ENCODE measurements at places on chromosomes 6 and 20.

DNA sequence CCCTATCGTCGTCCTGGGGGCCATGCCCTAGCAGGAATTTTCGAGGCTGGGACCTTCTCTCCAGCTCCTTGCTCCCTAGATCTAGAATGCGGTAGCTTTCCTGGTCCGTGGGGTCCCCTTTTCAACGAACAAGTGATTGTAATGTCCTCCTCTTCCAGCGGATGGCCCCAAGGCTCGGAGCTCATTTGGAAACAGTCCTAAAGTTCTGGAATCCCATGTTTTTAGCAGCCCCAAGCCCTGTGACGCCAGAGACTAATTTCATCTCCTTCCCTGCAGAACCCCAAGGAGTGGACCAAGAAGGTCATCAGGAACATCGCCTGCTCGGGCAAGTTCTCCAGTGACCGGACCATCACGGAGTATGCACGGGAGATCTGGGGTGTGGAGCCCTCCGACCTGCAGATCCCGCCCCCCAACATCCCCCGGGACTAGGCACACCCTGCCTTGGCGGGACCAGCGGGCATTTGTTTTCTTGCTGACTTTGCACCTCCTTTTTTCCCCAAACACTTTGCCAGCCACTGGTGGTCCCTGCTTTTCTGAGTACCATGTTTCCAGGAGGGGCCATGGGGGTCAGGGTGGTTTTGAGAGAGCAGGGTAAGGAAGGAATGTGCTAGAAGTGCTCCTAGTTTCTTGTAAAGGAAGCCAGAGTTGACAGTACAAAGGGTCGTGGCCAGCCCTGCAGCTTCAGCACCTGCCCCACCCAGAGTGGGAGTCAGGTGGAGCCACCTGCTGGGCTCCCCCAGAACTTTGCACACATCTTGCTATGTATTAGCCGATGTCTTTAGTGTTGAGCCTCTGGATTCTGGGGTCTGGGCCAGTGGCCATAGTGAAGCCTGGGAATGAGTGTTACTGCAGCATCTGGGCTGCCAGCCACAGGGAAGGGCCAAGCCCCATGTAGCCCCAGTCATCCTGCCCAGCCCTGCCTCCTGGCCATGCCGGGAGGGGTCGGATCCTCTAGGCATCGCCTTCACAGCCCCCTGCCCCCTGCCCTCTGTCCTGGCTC lies 48.5 kb downstream of the PYGB start:
- H3K4me3 ChIP-seq, result no peak overlapping the region
- peaks cover 70% of the 10 kb centered on the region for H3K36me3 ChIP-seq
- H3K27ac ChIP-seq, result peak overlapping the region; percentile 81
- no peaks in the 10 kb centered on the region for H3K4me1 ChIP-seq
- no peak for DNase-seq

GRCh38 chr20:53941680-53942471 lies 128.5 kb downstream of the BCAS1 start:
- H3K27ac ChIP-seq, result peak overlapping the region; percentile 80
- H3K4me1 ChIP-seq, result peaks cover 21% of the 10 kb centered on the region
- H3K4me3 ChIP-seq, result no peak overlapping the region
- H3K36me3 ChIP-seq, result no peaks in the 10 kb centered on the region

- H3K36me3 ChIP-seq, result no peaks in the 10 kb centered on the region
- no peak overlapping the region for H3K4me3 ChIP-seq
- no peak for DNase-seq
- H3K27me3 ChIP-seq, result no peaks in the 10 kb centered on the region
- no peaks in the 10 kb centered on the region for H3K4me1 ChIP-seq
Measured at GRCh38 chr6:81086991-81087390, 665.5 kb downstream of the TENT5A start.

GRCh38 chr20:12414446-12415274 lies 497.0 kb downstream of the BTBD3 start:
- no peak for DNase-seq
- no peak overlapping the region for H3K27ac ChIP-seq
- no peaks in the 10 kb centered on the region for H3K27me3 ChIP-seq
- no peaks in the 10 kb centered on the region for H3K4me1 ChIP-seq
- no peak overlapping the region for H3K4me3 ChIP-seq

DNA sequence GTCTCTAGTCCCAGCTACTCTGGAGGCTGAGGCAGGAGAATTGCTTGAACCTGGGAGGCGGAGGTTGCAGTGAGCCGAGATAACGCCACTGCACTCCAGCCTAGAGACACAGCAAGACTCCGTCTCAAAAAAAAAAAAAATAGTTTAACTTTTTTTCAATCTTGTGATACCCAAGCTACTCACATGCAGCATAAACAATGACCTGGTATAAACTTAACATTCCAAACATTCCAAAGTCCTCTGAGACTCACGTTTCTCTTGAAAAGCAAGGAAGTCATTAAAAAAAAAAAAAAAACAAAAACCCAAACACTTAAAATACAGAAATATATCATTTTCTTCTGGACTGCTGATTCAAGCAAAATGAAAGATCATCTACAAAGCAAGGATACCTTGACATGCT lies 14.3 kb downstream of the CRNKL1 start:
- no peaks in the 10 kb centered on the region for H3K4me1 ChIP-seq
- no peak for DNase-seq
- H3K27me3 ChIP-seq, result no peaks in the 10 kb centered on the region
- no peak overlapping the region for H3K27ac ChIP-seq
- no peak overlapping the region for H3K4me3 ChIP-seq

DNA sequence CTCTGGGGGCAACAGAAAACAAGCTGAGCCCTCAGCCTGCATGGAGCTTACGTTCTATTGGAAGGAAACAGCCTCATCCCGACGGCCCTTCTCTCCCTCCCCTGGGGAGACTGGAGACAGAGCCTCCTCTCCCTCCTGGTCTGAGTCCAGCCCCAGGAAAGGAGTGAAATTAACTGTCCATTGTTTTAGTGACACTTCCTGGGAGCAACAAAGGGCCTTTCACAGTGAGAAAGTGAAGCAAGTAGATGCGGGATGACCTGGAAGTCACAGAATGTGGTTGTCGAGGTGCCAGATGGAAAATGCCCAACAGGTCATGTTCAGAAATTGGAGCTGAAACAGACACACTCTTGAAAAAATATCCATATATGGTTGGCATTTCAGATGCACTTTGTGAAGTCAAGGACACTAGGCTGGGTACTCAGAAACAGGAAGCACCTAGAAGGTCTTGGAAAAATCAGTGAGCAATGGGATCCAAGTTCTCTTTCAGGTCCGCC lies 77.8 kb downstream of the TFAP2C start:
- H3K27ac ChIP-seq, result no peak overlapping the region
- H3K36me3 ChIP-seq, result no peaks in the 10 kb centered on the region
- H3K4me1 ChIP-seq, result no peaks in the 10 kb centered on the region
- no peak for DNase-seq
- no peak overlapping the region for H3K4me3 ChIP-seq
- no peaks in the 10 kb centered on the region for H3K27me3 ChIP-seq

- peak overlapping the region; percentile 98 for H3K27ac ChIP-seq
- DNase-seq, result no peak
- H3K4me3 ChIP-seq, result peak overlapping the region; percentile 74
- H3K4me1 ChIP-seq, result peaks cover 72% of the 10 kb centered on the region
- no peaks in the 10 kb centered on the region for H3K27me3 ChIP-seq
- no peaks in the 10 kb centered on the region for H3K36me3 ChIP-seq
Measured at GRCh38 chr20:45346291-45346718, 1.9 kb downstream of the SDC4 start.

DNA sequence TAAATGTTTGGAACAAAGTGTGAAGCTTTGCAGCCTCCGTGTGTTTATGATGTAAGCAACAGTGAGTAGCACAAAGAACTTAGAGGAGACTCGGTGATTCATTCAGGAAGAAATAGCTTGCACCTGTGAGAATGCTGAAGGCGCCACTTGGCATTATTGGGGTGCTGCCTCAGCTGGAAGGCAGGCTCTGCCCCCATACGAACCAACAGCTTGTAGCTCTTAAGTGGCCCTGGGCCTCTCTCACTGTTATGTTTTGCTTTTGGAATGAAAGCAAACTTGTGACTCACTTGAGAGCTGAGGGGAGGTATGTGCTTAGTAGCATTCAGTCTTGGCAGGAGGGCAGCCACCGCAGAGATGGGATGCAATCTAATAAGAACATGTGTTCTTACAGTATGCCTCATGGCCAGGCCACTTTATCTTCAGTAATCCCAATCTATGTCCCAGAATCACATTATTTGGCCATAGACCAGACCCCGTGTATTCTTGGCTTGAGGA lies 310.7 kb downstream of the EYA4 start:
- H3K27me3 ChIP-seq, result no peaks in the 10 kb centered on the region
- no peak overlapping the region for H3K4me3 ChIP-seq
- no peak overlapping the region for H3K27ac ChIP-seq

DNA sequence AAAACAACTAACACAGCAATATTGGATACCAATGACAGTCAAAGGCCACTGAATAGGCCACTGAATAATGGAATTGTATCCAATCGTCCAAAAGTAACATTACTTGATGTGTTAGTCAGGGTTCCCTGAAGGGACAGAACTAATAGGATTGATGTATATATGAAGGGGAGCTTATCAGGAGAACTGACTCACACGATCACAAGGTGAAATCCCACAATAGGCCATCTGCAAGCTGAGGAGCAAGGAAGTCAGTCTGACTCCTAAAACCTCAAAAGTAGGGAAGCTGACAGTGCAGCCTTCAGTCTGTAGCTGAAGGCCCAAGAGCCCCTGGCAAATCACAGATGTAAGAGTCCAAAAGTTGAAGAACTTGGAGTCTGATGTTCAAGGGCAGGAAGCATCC lies 571.4 kb downstream of the PRKN start:
- H3K4me3 ChIP-seq, result no peak overlapping the region
- no peaks in the 10 kb centered on the region for H3K36me3 ChIP-seq
- H3K4me1 ChIP-seq, result no peaks in the 10 kb centered on the region
- DNase-seq, result no peak

GRCh38 chr6:35804996-35805736 lies at the start of gene LHFPL5:
TSS of gene LHFPL5 (plus strand) at chr6:35805352. CDS start at chr6:35805671, 319 bp downstream.
- no peak within 1 kb of the TSS for H3K27ac ChIP-seq
- H3K27me3 ChIP-seq, result peaks cover 26% of the 10 kb centered on the region

DNA sequence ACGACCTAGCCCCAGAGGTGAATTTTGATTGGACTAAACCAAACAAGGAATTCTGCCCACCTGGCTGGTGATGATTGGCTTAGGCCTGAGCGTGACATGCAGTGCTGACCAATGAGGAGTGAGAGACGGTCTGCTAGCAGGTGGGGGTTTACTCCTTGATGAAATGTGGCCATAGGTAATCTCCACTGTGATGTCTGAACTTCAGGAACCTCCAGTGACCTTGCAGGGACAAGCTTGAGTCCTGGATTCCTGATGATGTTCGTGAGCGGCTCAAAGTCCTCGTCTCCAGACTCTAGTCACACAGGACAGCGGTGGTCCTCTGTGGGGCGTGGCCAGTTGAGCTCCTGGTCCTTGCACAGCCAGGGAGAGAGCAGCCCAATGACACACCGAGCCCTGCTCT lies 8.4 kb downstream of the VSX1 start:
- no peak for DNase-seq
- H3K4me3 ChIP-seq, result no peak overlapping the region
- H3K27ac ChIP-seq, result no peak overlapping the region
- H3K4me1 ChIP-seq, result peaks cover 9% of the 10 kb centered on the region

DNA sequence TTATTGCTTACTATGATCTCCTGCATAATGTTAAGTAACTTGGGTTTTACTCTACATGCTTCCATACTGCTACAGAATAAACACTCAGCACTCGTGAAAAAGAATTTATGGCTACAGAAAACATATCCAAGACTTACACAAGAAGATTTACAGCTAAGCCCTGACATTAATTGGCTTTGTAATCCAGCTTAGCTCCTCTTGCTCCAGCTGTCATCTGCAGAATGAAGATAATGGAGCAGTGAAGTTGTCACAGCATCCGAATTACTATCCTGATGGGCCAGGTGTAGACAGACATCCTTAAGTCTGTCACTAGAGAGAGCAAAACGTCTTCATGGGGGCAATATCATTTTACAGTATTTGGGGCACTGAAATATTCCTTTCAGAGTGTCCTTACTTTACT lies 155.3 kb downstream of the PRKN start:
- no peaks in the 10 kb centered on the region for H3K36me3 ChIP-seq
- no peaks in the 10 kb centered on the region for H3K4me1 ChIP-seq
- no peaks in the 10 kb centered on the region for H3K27me3 ChIP-seq
- H3K4me3 ChIP-seq, result no peak overlapping the region

- H3K27me3 ChIP-seq, result no peaks in the 10 kb centered on the region
- no peak for DNase-seq
- H3K4me1 ChIP-seq, result no peaks in the 10 kb centered on the region
- H3K4me3 ChIP-seq, result no peak overlapping the region
Measured at GRCh38 chr6:139184459-139184858, 49.6 kb downstream of the HECA start.

DNA sequence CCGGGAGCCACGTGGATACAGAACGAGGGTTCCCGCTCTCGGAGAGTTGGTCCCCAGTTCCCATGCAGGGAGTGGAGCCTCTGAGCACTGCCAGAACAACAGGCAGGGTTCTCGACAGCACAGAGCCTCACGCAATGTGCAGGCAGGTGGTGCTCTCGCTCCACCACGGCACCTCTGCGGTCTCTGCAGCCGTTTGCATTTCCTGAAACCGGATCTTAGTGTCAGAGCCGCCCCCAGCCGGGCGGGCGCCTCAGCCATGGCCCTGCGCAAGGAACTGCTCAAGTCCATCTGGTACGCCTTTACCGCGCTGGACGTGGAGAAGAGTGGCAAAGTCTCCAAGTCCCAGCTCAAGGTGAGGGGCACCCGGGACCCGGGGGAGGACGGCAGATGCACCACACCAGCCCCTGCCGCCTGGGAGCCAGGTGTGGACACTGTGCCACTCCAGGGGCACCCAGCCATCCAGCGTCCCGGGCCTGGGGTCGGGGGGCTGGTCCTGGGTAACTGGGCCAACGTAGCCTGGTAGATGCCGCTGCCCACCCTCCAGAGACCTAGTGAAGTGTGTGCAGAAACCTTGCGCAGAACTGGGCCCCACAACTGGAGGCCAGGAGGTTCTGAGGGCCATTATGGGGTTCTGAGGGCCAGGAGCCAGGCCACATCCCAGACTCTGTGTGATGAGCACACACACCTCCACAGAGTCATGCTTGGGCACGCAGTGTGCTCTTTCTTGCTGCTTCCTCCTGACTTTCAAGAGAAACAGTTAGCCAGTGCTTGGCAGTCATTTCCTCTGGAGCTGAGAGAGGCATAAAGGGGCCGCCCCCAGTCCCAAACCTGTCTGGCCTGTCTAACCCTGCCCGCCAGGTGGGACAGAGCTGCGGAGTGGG lies at the start of gene DEF6:
TSS of gene DEF6 (plus strand) at position 218 of the 881 bp plus-strand sequence. CDS start at position 257, 39 bp downstream.
- no peak within 1 kb of the TSS for H3K27ac ChIP-seq
- DNase-seq, result peak; percentile 28
- peaks cover 28% of the 10 kb centered on the region for H3K4me1 ChIP-seq
- H3K4me3 ChIP-seq, result peak within 1 kb of the TSS; percentile 19

DNA sequence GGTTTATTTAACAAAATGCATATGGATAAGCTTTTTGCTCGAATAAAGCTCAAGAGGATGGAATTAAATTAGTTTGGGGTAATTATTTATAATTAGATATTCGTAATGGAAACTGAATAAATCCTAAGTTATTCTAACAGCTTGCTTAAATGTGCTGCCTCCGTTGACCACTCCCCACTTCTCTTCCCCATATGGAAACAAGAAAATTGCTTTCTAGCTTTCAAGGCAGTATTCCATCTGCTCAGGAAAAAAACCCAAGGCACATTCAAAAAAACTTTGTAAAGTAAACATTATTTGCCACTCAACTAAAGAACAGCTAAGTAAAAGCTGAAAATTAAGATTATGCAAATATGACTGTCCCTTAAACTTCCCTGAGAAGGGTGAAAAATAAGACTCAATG lies 369.2 kb downstream of the HAO1 start:
- DNase-seq, result no peak
- no peaks in the 10 kb centered on the region for H3K27me3 ChIP-seq
- no peak overlapping the region for H3K27ac ChIP-seq
- H3K4me3 ChIP-seq, result no peak overlapping the region
- H3K4me1 ChIP-seq, result no peaks in the 10 kb centered on the region
- no peaks in the 10 kb centered on the region for H3K36me3 ChIP-seq

- H3K4me1 ChIP-seq, result no peaks in the 10 kb centered on the region
- no peak overlapping the region for H3K4me3 ChIP-seq
- H3K36me3 ChIP-seq, result no peaks in the 10 kb centered on the region
- H3K27me3 ChIP-seq, result no peaks in the 10 kb centered on the region
- H3K27ac ChIP-seq, result no peak overlapping the region
- no peak for DNase-seq
Measured at GRCh38 chr6:155955038-155955437, 499.4 kb upstream of the NOX3 start.
